ENCODE measurements at places on chromosomes 5 and 9.

DNA sequence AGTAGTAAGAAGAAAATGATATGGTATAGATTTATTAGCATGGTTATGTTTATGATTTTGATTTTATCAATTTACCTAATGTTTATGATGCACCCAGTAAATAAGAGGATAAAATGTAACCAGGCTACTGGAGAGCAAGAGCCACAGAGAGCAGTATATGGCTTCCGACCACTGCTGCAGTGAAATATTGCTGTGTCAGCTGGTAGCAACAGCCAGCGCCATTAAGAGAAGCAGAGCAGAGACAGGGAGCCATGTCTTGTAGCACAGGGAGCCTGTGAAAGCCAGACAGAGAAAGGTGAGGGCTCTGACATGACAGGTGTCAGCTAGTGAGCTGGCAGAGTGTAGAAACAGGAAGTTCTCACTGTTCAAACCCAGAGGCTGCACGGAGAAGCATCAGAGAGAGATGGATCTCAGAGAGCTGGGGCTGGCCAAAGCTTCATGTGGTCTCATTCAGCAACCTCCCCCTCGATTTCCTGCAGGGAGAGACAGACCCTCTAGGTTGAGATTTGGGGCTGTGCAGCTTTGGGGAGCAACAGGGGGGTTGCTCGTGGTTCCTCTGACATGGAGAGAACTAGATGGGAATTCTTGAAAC lies 202.1 kb downstream of the MED10 start:
- no peak for DNase-seq

DNA sequence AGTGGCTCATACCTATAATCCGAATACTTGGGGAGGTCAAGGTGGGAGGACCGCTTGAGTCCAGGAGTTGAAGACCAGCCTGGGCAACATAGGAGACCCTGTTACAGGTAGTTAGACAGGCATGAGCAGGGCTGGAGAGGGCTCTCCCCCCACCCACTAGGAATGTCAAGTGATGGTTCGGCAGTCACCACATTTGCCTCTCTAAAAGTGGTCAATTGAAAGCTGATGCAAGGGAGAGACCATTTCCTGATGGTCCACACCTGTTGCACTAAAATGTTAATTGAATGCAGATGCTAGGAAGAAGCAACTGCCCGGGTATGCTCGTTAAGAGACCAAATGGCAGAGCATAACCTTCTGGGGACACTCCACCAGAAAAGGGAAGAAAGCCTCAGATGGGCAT lies 82.7 kb downstream of the SFXN1 start:
- no peak for DNase-seq

- DNase-seq, result no peak
Observed at GRCh38 chr5:128633901-128634300, 95.9 kb upstream of the FBN2 start.

DNA sequence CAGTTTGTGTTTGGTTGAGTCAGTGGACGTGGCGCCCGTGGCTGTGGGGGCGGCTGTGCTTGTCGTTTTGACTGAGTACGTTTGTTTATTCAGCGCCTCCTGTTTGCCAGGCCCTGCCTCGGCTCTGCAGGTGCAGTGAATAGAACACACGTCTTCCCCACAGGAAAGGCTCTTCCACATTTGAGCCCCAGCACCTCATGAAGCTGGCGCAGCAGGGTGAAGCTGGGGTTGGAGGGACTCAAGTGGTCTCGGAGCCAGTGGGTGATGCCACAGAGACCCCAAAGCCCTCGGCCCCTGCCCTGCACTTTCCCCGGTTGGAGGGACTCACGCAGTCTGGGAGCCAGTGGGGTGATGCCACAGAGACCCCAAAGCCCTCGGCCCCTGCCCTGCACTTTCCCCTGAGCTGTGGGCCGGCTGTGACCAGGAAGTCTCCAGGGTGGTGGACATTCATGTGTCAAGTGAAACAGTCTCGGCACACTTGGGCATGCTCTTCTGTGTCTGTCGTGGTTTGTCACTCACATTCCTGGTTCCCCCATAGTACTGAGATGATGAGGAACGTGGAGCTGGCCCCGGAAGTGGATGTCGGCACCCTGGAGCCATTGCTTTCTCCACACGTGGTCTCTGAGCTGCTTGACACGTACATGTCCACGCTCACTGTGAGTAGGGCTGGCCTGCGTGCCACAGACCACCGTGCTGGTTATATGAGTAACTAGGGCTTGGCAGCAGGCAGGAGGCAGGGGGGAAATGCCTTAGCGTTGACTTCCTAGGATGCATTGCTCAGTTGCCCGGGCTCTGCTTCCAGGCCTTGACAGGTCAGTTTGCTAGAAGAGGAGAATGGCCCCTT lies 13.6 kb downstream of the EXOC3 start:
- no peak for DNase-seq

- no peak for DNase-seq
Observed at GRCh38 chr9:37273595-37273994, 148.9 kb upstream of the GRHPR start.

- DNase-seq, result no peak
Observed at GRCh38 chr9:4979239-4979638, 5.8 kb upstream of the JAK2 start.

DNA sequence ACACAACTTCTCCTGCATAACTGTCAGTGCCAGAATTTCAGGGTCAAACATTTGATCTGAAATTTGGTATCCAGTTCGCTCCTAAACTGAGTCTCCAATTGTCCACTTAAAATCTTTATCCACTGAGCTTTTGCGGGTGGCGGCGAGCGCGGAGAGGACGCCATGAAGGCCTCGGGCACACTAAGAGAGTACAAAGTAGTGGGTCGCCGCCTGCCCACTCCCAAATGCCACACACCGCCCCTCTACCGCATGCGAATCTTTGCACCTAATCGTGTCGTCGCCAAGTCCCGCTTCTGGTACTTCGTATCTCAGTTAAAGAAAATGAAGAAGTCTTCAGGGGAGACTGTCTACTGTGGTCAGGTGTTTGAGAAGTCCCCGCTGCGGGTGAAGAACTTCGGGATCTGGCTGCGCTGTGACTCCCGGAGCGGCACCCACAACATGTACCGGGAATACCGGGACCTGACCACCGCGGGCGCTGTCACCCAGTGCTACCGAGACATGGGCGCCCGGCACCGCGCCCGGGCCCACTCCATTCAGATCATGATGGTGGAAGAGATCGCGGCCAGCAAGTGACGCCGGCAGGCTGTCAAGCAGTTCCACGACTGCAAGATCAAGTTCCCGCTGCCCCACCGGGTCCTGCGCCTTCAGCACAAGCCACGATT lies 913.7 kb upstream of the DMAC1 start:
- DNase-seq, result no peak

DNA sequence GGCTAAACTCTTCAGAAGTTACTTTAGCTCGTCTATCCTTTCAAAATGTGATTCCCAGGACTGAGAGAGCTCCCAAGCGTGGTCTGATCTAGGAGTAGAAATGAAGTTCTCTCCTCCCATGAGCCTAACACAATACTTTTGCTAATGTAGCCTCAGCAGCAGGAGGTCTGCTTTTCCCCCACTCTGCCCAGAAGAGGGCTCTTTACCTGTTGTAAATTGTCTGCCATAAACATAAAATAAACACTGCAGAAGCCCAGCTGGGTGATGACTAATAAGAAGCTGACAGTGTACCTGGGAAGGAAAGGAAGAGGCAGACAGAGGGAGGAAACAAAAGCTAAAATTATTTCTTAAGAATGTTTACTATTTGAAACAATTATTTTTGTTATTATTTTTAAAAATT lies 15.4 kb downstream of the SLC36A3 start:
- peak; percentile 20 for DNase-seq

GRCh38 chr5:136185974-136186665 lies 6.8 kb downstream of the SMIM32 start:
- no peak for DNase-seq

DNA sequence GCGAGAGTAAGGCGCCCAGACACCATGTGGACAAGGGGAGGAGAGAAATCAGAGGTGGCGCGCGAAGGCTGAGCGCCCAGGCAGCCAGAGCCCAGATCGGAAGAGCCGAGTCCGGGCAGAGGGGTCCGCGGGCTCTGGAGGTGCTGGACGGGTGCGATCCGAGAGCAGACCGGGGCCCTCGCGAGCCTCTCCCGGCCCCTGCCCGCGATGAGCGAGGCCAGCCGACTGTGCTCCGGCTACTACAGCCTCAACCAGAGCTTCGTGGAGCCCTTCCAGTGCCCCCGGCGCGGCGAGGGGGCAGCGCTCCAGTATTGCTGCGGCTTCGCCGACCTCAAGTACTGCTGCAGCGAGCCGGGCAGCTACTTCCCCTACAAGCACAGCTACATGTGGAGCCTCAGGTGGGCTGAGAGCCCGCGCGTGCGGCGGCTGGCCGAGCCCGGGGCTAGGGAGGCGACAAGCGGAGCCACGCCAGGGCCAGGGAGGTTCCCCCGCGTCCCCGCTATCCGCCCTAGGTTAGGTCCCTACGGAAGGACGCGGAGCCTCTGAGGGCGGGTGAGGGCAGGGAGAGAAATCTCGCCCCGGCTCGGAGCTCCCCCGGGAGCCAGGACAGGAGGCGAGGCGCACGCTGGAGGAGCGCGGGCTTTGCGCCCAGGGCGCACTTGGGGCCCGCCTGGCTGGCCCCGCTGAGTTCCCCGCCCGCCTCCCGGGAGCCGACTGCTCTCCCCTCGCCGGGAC lies at the start of gene SHISAL2B:
TSS of gene SHISAL2B (plus strand) at position 87 of the 735 bp plus-strand sequence. CDS start at position 208, 121 bp downstream.
- peak; percentile 57 for DNase-seq

DNA sequence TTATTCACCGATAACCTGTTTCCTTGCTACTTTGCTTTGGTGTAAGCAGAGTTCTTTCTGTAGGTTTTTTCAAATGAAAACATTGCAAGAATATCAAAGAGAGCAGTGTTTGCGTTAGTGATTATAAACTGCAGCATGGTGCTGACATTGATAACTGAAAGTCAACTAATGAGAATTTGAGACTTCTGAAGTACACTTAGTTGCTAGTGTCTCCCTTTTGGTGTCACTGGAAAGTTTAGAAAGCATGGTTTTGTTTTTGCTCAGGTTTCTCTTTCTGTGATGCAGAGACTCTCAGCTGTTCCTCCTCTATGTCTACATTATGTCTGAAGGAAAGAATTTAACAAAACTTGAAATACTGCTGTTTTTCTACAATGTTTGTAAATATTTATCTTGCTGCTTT lies 80.2 kb upstream of the ZNF169 start:
- peak; percentile 62 for DNase-seq

- DNase-seq, result peak; percentile 41
Observed at GRCh38 chr5:43304525-43304924, 8.7 kb downstream of the HMGCS1 start.

DNA sequence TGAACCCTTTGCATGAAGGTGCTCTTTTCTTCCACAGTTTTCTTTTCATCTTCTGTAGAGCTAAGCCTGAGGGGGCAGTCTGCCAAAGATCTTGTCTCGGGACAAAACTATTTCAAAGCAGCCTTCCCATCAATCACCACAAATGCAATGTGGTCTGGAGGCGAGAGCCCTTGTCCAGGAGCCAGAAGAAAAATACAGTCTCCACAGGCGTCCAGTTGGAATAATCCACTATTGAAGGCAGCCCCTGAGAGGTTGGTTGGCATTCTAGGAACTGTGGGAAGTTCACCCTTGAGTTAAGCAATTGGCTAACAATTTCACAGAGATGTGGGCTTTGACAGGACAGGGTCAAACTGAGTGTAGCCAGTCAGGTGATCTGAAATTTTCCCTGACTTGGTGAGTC lies 72.0 kb downstream of the SEMA6A start:
- DNase-seq, result no peak

DNA sequence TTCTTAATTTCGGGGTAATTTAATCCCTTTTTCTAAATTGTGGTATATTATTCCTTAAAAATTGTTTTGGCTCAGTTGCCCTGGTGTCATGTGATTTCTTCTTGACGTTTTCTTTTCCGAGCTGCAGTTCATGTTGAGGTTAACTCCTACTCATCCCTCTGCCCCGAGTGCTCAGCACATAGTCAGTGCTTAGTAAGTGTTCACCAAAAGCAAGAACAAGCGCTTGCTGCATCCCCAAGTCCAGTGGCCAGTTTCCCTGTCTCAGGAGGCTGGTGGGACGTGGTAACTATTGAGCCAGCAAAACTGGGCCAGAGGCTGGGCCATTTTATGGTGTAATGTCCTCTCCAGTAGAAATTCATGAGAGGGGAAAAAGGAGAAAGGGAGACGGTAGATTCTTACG lies 23.3 kb downstream of the TRIO start:
- no peak for DNase-seq

DNA sequence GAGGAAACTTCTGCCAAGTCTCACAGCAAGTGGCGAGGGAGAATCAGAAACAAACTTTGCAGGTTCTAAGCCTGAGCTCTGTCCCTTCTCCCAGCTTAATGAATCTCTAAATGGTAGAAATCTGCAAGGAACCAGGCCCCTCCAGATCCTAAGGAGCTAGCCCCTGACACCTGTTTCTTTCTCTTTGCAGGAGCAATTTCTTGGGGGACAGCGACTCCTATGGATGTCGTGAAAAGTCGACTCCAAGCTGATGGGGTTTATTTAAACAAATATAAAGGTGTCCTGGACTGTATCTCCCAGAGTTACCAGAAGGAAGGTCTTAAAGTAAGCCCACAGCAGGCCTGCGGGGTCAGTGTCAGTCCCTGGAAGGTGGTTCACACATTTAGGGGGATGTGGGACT lies 21.8 kb downstream of the IL9 start:
- no peak for DNase-seq

GRCh38 chr5:83029912-83030311 lies 47.3 kb downstream of the TMEM167A start:
- DNase-seq, result no peak

GRCh38 chr9:137250329-137251193 lies 525 bp upstream of the STPG3 start:
- DNase-seq, result no peak

DNA sequence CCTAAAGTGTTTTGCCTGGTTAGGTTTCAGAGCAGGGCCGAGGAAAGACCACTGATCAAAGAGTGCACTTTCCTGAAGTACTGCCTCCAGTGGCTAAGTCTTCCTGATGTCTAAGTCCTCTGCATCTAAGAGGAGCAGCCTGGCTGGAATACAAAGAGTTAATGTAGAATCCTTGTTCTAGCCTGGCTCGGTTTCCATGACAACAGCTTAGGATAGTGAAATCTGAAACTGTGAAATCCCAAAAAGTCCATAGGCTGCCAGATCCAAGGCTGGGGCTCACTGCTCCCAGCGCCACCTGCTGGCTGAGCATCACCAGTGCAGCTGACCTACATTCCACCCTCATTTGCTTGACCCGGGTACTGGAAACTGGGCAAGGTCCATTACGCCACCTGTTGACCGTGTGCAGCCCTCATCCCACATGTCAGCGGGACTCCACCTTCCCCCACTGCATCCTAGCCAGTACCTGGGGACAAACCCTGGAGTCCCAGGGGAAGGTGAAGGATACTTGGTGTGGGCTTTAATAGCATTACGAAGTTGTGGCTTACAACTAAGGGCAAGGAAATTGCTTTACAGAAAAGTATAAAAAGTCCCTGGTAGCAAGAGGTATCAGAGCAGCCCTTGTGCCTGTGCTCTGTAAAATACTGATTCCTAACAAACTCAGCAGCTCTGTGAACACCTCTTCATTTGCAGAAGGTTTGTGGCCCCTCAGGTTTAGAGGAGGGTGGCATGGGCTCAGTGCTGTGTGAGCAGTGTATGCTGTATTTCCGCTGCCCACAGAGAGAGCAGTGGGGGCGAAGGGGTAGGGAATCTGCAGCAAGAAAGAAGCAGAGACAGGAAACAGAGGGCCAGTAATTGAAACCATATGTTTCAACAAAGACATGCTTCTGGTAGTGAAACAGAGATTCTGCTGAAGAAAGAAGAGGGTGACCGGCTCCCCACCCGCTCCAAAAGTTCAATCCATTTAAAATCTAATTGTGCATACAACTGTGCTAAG lies 36.0 kb downstream of the PCDHGC5 start:
- peak; percentile 75 for DNase-seq
